ENCODE measurements at places on chromosomes 11 and 22.

DNA sequence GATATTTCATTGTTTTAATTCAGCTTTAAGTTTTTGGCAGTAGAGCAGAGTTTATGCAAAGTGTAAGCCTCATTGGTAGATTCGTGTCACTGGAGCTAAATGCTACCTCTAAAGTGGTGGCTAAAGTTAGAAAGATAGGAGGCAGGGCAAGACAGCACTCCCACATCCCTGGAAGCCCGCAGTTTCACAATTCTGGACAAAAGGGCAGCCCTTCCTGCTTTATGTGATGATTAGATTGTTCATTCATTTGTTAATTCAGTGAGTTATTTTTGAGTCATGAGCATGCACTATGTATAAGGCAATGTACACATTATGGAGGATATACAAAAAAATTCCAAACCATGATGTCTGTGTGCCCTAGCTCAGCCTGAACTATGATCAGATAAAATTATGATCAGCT is 52.1 kb upstream of the EIF3M start:
- no peak for DNase-seq

GRCh38 chr11:128840137-128840536 is 27.0 kb downstream of the KCNJ1 start:
- no peak for DNase-seq

- no peak for DNase-seq
Measured at GRCh38 chr22:43131773-43132501, 11.3 kb downstream of the MCAT start.

GRCh38 chr22:41245917-41246499 is 5.3 kb upstream of the CHADL start:
- no peak for DNase-seq

DNA sequence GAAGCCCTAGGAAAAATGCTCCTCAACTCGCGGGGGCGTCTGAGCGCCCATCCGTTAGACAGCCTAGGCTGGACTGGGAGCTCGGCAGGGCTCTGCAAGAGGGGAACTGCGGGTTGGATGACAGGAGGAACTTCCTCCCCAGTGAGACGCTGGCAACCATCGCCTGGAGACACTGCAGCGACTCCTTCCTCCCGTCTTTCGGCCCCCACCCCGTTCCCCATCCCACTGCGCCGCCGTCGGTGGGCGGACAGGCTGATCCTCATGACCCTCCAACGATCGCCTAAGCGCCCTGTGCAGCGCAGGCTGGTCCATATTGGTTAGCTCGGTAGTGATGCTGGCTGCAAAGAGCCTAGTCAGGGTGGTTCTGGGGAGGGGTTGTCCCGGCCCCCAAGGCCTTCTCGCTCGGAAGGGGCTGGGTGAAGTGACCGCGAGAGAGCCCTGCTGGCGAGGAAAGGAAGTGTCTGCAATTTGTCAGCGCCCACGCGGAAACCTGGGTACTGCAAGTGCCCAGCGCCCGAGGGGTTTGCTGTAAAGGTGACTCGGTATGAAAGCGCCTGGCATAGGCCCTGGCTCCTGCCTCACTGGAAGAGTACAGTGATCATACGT is 638 bp downstream of the NRGN start:
- no peak for DNase-seq

GRCh38 chr11:123457187-123457770 is 27.2 kb downstream of the GRAMD1B start:
- no peak for DNase-seq

DNA sequence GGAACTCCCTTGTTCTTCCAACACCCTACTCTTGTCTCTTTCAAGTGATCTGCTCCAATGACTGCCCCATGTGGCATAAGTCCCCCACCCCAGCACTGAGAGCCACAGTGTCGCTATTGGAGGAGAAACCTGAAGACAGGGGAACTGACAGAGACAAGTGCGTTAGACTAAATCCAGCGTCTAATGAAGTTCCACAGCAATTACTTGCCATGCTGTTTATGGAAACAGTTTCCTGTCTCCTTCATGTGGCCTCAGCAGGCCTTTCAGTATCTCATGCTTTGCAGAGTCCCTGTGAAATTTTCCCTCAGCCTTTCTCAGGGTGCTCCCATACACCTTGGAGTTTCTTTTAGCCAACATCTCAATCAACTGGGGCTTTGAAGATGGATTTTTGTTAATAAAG is 277.4 kb downstream of the ETS1 start:
- DNase-seq = no peak

GRCh38 chr11:4416816-4417215 is 23.3 kb upstream of the TRIM21 start:
- no peak for DNase-seq

GRCh38 chr11:24896118-24896835 is 399.4 kb downstream of the LUZP2 start:
- DNase-seq = no peak

- DNase-seq = no peak
Measured at GRCh38 chr11:28461338-28461737, 353.1 kb downstream of the METTL15 start.

DNA sequence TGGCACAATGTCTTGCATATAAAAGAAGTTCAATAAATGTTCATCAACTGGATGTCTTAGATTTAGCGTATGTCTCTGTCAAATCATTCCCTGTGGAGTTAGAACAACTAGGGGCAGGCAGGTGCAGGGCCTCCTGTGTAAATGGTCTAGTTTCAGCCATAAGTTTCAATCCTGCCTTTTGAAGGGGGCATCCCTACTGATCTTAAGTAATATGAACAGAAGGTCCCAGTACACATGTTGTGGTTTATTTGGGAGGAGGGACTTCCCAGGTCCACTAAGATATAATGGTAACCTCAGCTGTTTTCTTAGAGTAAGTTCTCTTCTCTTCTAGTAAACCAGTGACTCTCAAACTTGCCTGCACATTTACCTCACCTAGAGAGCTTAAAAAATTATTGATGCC is 19.8 kb downstream of the TTC12 start:
- no peak for DNase-seq

DNA sequence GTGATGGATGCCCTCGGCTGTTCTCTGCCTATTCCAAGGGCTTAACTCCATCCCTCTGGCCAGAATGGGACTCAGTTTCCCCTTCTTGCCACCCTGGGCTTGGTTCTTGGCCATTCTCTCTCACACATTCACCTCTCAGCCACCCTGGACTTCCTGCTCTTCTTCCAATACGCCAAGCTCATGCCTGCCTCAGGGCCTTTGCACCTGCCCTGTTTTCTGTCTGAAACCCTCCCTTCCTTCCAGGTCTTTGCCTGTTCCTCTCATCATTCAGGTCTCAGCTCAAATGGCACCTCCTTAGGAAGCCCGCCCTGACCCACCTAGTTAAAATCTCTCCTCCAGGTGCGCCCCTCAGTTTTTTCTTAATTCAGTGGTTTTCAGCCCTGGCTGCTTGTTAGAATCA is 76.6 kb upstream of the TP53I11 start:
- DNase-seq = no peak

DNA sequence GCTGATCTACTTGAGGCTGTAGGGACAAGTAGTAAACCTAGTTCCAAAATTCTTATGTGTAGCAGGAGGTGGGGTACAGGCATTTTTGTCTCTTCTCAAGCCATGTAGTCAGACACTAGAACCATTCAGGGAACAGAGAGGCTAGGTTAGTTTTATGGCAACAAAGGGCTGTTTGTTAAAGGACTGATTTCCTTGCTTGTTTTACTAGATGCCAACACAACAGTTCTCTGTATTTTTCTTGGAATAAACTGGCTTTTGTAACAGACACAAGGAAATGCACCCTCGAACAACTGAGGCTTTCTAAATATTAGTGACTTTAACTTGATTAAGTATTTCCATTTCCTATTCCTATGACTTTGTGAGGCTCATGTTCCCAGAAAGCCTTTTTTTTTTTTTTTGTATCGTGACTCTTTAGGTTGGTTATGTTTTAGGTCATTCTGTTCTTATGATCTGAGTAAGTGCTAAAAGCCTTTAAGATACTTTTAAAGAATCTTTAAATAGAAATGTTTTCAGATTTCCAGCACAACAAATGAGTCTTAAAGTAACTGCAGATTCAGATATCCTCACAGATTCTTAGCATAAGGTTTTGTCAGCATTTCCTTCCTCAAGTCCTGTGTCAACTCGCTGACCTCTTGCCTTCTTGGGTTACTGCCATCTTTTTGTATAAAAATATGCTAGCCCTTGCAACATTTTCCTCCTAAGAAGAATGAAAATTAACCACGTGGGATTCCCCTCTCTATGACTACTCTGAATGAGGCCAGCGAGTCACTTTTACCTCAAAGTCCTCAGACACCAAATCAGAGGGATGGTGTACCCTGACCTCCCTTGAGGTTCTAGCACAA is 92.5 kb downstream of the CCDC83 start:
- peak; percentile 53 for DNase-seq

DNA sequence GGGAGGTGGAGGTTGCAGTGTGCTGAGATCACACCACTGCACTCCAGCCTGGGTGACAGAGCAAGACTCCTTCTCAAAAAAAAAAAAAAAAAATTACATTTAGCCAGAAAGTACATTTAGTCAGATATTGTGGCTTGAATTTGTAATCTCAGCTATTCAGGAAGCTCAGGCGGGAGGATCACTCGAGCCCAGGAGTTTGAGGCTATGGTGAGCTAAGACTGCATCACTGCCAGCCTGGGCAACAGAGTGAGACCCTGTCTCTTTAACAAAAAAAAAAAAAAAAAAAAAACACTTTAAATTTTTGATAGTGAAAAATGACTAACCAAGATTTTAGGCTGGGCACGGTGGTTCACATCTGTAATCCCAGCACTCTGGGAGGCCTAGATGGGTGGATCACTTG is 27.3 kb downstream of the MRTFA start:
- DNase-seq = no peak

GRCh38 chr22:43554259-43554636 is 142.4 kb downstream of the MPPED1 start:
- no peak for DNase-seq

DNA sequence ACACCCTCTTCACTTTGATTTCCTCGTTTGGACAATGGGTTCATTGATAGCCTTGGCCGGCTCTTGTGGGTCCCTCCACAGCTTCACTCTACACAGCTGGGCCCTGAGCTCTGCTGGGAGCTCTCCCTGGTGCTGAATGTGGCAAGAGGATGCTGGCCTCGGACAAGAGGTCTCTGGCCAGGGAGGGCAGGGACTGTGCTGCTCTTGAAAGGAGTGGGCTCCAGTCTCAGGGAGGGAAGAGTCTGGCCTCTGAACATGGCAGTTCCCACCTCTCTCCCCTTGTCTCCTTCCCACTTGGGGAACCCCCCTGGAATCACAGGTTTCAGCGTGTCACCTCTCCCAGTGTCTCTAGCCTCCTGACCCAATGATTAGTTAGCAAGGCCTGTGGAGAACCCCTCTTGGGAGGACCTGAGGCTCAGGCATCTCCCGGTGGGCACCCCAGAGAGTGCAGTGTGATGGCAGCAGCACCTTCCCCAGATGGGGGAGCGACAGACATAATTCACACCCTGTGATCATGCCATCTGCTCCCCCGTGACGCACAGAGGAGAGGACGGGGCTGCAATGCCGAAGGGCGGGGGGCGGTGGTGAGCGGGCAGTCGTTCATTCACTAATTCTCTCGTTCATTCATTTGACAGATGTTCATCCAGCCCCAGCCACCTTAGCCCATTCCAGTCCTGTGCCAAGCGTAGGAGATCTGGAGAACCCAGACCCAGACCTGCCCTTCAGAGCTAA is 2.8 kb upstream of the CABP7 start:
- DNase-seq = peak; percentile 24

DNA sequence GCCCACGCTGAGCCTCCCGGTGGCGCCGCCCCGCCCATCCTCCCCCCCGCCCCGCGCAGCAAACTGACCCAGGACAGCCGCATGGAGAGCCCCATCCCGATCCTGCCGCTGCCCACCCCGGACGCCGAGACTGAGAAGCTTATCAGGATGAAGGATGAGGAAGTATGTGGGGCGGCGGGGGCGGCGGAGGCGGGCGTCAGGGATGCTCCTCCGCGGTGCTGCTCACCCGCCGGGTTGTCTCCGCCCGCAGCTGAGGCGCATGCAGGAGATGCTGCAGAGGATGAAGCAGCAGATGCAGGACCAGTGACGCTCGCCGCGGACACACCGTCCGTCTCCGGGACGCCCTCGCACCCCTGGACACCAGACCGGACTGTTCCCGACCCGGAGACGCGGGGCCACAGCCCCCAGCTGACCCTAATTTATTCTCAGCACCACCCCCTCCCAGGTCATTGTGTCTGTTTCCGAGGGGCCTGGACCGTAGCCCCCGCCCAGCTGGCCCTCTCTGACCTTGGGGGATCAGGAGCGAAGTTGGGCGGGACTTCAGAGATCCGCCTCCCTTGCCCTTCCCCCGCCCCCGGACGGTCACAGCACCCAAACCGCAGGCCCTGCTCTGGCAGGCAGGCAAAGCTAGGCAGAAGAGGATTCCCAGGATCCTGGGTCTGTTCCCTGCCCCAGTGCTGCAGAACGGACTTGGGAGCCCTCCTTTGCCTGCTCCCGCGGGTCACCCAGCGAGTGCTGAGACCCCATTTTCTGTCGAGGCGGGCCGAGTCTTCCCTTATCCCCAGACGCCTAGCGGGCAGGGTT is 959 bp upstream of the GP1BB start:
- no peak for DNase-seq

- peak; percentile 67 for DNase-seq
Measured at GRCh38 chr22:45072322-45072903, 62.6 kb upstream of the PHF21B start.

- no peak for DNase-seq
Measured at GRCh38 chr11:125222494-125222893, 57.9 kb downstream of the PKNOX2 start.

DNA sequence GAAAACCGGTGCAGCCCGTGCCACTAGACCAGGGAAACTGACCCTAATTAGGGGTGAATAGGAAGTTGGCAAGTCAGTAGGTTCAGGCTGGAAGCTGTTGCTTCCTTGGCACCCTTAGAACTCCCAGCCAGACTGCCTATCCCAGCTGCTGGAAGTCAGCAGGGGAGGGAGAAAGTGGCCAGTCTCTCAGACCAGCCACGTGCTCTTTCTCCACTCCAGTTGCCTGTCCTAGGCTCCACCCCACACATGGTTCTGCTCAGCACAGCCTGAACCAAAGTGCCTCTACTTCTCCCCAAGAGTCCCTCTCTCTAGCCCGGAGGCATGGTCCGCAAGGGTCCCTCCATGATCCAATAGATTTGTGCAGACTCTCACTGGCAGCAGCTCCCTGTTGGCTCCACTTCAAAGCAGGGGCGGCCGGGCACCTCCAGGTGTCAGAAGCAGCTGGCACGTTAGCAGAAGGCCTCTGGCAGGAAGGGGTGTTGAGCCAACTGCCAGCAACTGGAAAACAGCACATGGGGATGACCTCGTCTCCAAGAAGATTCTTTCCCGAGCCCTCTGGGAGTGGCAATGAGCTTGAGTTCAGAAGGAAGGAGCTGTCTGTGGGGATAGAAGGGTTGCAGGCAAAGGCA is 27.7 kb downstream of the ARFGAP2 start:
- DNase-seq = peak; percentile 35
